Glutamatergic neuron (in vitro differentiated cells): ENCODE measurements at places on chromosomes 12 and 14. TPM values are rescaled to one million over a fixed set of nuclear protein-coding genes. Genes with fewer than 3 reads are reported as not detected.

The TUNAR gene
- total RNA-seq: 16.2 TPM

The P2RX2 gene
- 4.1 TPM for total RNA-seq

The SOX5 gene
- 118 TPM for total RNA-seq

The ALX1 gene
- total RNA-seq: 3.8 TPM

The RPS26 gene
- 29.8 TPM for total RNA-seq

The GLT1D1 gene
- total RNA-seq: 4.4 TPM

The ACVRL1 gene
- 0.39 TPM for total RNA-seq

The OR4E2 gene
- not detected for total RNA-seq

The TCTN1 gene
- total RNA-seq: 21.8 TPM

The TCL1B gene
- total RNA-seq: not detected

DNA sequence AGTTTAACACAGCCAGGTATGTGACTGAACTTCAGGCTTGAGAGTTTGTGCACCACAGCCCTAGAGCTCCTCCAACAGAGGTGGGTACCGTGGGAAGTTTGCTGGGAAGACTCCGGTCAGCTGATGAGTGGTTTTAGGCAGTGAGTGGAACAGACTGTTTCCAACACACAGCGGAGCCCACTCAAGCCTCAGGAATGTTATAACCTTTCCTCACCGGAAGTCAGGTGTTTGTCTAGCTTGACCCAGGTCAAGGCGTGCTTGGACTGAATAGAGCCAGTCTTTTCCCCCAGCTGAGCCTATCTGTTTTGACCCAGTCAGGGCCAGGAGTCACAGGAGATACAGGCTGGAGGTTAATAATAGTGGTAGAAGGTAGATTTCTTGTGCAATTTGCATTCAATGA, 138.4 kb upstream of the PARP11 start:
- H3K4me3 ChIP-seq: no peak overlapping the region
- no peaks in the 10 kb centered on the region for H3K4me1 ChIP-seq
- DNase-seq: no peak
- no peaks in the 10 kb centered on the region for H3K27me3 ChIP-seq
- no peak overlapping the region for H3K27ac ChIP-seq
- H3K36me3 ChIP-seq: no peaks in the 10 kb centered on the region

GRCh38 chr12:7004287-7004803, 13.9 kb downstream of the LPCAT3 start:
- H3K4me1 ChIP-seq: no peaks in the 10 kb centered on the region
- no peak overlapping the region for H3K4me3 ChIP-seq
- H3K27ac ChIP-seq: no peak overlapping the region
- H3K27me3 ChIP-seq: peaks cover 3% of the 10 kb centered on the region
- no peaks in the 10 kb centered on the region for H3K36me3 ChIP-seq

DNA sequence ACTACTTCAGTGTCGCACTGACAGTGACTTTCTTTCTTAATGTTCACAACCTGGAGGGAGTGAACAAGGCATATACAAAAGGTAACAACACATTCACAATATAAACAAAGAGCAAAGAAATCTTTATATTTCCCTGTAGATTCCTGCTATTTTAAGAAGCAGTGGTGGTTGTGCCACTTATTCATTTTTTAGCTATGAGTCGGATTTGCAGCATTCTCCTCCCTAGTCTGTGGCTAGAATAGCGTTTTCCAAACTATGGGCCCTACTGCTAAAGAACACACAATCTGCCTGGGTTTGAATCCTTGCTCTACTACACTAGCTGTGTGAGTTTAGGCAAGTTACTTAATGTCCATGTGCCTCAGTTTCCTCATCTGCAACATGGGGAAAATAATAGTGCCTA, 18.6 kb upstream of the MDM1 start:
- H3K27ac ChIP-seq: peak overlapping the region; percentile 44
- H3K36me3 ChIP-seq: no peaks in the 10 kb centered on the region
- DNase-seq: no peak
- no peak overlapping the region for H3K4me3 ChIP-seq
- H3K27me3 ChIP-seq: no peaks in the 10 kb centered on the region

GRCh38 chr12:40646456-40646855, 45.8 kb upstream of the CNTN1 start:
- DNase-seq: no peak
- no peak overlapping the region for H3K27ac ChIP-seq
- H3K4me3 ChIP-seq: no peak overlapping the region
- H3K36me3 ChIP-seq: peaks cover 5% of the 10 kb centered on the region
- no peaks in the 10 kb centered on the region for H3K27me3 ChIP-seq
- H3K4me1 ChIP-seq: peaks cover 12% of the 10 kb centered on the region

- H3K4me1 ChIP-seq: peaks cover 5% of the 10 kb centered on the region
- H3K4me3 ChIP-seq: no peak overlapping the region
- DNase-seq: no peak
- no peak overlapping the region for H3K27ac ChIP-seq
- no peaks in the 10 kb centered on the region for H3K36me3 ChIP-seq
Observed at GRCh38 chr12:22855456-22855855, 230.5 kb downstream of the ETNK1 start.

DNA sequence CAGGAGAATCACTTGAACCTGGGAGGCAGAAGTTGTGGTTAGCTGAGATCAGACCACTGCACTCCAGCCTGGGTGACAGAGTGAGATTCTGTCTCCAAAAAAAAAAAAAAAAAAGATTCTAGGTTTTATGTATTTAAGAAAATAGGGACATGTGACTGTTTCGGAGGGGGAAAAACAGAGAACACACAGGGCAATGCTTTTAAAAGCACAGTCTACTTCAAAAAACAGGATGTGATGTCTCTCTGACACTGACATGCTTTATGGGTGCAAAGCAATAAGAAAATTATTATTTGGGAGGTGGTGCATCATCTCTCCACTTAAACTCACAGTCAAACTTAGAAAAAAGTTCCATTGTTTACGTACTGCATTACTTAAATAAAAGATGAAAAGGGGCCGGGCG, 28.7 kb downstream of the CLIP1 start:
- no peak for DNase-seq
- H3K4me3 ChIP-seq: no peak overlapping the region
- peaks cover 3% of the 10 kb centered on the region for H3K27me3 ChIP-seq
- no peak overlapping the region for H3K27ac ChIP-seq

- no peak for DNase-seq
- no peaks in the 10 kb centered on the region for H3K27me3 ChIP-seq
- peaks cover 6% of the 10 kb centered on the region for H3K36me3 ChIP-seq
- no peaks in the 10 kb centered on the region for H3K4me1 ChIP-seq
- H3K27ac ChIP-seq: no peak overlapping the region
Observed at GRCh38 chr12:116339062-116339461, 61.6 kb upstream of the MED13L start.

- no peak overlapping the region for H3K27ac ChIP-seq
- no peak overlapping the region for H3K4me3 ChIP-seq
- peaks cover 9% of the 10 kb centered on the region for H3K4me1 ChIP-seq
- no peak for DNase-seq
- peaks cover 12% of the 10 kb centered on the region for H3K27me3 ChIP-seq
Observed at GRCh38 chr12:132276827-132277373, 52.5 kb downstream of the GALNT9 start.

GRCh38 chr12:95942101-95942523, 302 bp downstream of the CCDC38 start:
- no peak for DNase-seq
- no peak overlapping the region for H3K27ac ChIP-seq
- peak overlapping the region; percentile 96 for H3K4me3 ChIP-seq
- H3K4me1 ChIP-seq: no peaks in the 10 kb centered on the region
- no peaks in the 10 kb centered on the region for H3K36me3 ChIP-seq
- H3K27me3 ChIP-seq: no peaks in the 10 kb centered on the region

DNA sequence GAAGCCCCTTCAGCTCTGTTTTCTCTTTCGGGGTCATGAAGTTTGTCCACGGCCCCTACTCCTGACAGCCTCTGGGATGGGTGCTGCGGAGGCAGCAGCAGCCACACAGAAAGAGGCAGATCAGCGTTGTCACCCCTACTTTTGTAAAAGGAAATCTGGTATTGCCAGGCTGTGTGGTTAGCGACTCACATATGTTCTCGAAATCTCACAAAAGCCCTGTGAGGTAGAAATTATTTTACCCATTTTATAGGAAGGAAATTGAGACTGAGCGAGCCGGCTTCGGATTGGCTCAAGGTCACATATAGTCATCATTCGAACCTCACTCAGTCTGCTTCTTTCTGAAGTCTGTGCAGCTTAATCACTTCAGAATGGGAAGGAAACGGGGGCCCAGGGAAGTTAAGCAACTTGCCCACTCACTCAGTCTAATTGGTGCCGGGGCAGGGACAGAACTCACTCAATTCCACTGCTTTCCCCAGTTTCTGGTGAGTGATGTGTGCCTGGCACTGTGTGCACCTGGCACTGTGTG, 1.1 kb upstream of the CKAP4 start:
- no peak for DNase-seq
- peaks cover 27% of the 10 kb centered on the region for H3K4me1 ChIP-seq

DNA sequence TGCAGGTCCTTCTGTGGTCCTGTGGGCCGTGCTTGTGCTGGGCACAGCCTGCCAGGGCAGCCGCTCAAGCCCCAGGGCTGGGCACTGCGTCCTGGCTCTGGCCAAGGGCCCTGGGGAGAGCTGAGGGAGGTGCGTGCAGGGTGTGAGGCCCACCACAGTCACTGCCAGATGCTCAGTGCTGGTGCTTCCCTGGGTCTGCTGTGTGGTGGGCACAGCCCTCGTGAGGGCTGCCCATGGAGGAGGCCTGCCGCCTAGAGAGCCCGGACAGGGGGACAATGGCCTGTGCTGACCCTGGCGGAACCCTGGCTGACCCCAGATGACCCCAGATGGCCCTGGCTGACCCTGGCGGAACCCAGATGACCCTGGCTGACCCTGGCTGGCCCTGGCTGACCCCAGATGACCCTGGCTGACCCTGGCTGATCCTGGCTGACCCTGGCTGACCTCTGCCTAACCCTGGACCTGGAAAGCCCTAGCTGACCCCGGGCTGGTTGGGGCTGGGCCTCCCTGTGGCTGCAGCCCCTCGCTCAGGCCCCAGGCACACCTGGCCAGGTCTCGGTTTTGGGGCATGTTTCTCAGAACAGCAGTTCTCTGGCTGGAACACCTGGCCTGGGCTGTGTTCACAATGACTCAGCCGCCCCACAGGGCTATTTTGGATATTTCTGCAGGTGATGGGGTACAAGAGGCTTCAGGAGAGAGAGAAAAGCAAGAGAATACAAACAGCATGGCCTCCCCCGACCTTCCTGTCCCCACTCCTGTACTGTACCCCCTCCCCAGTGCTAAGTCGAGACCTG, 55.4 kb downstream of the TMEM121 start:
- no peak overlapping the region for H3K27ac ChIP-seq
- H3K36me3 ChIP-seq: peaks cover 40% of the 10 kb centered on the region
- peak; percentile 41 for DNase-seq
- no peaks in the 10 kb centered on the region for H3K4me1 ChIP-seq
- H3K4me3 ChIP-seq: no peak overlapping the region
- peaks cover 29% of the 10 kb centered on the region for H3K27me3 ChIP-seq

- H3K4me1 ChIP-seq: peaks cover 74% of the 10 kb centered on the region
- H3K36me3 ChIP-seq: peaks cover 2% of the 10 kb centered on the region
- no peak for DNase-seq
Observed at GRCh38 chr12:3105690-3106479, 28.7 kb downstream of the TSPAN9 start.

- no peaks in the 10 kb centered on the region for H3K36me3 ChIP-seq
- no peak overlapping the region for H3K4me3 ChIP-seq
- peaks cover 11% of the 10 kb centered on the region for H3K4me1 ChIP-seq
- no peak overlapping the region for H3K27ac ChIP-seq
- peaks cover 9% of the 10 kb centered on the region for H3K27me3 ChIP-seq
Observed at GRCh38 chr12:120397824-120398540, 29.0 kb upstream of the MSI1 start.

DNA sequence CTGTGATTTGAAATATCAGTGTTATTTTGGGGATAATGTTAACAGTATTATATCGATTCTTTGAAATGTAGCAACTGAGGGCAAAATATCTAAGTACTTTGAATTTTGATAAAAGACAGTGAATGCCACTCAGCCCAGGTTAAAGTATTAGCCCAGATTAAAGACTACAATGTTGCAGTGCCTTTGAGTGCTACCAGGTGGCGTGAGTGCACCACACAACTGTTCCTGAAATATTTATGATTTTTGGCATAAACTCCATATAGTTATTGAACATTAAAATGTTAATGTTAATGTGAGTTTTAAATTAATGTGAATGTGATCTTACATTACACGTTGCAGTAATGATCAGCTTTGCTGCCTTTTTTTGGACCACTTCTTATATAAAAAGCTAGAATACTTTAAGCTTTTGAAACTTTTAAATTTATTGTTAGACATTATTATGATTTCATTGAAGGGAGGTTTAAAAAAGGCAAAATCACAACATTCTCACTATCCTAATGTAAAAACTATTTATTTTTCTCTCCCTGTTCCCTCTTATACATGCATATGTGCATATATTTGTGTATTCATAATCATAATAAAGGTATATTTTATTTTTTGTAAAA, 22.5 kb downstream of the MRPS35 start:
- peak; percentile 29 for DNase-seq
- H3K4me1 ChIP-seq: no peaks in the 10 kb centered on the region
- H3K27me3 ChIP-seq: no peaks in the 10 kb centered on the region

GRCh38 chr12:104604070-104604994, 147.6 kb downstream of the CHST11 start:
- no peak overlapping the region for H3K4me3 ChIP-seq
- H3K36me3 ChIP-seq: no peaks in the 10 kb centered on the region
- DNase-seq: no peak
- H3K27me3 ChIP-seq: peaks cover 2% of the 10 kb centered on the region

- no peaks in the 10 kb centered on the region for H3K27me3 ChIP-seq
- H3K27ac ChIP-seq: no peak overlapping the region
- H3K4me3 ChIP-seq: no peak overlapping the region
Observed at GRCh38 chr14:36212577-36212976, 36.1 kb upstream of the PTCSC3 start.

- no peak for DNase-seq
- H3K4me1 ChIP-seq: no peaks in the 10 kb centered on the region
- H3K36me3 ChIP-seq: no peaks in the 10 kb centered on the region
- no peak overlapping the region for H3K4me3 ChIP-seq
- H3K27me3 ChIP-seq: no peaks in the 10 kb centered on the region
Observed at GRCh38 chr12:101001669-101002068, 207.1 kb downstream of the ANO4 start.

- peaks cover 12% of the 10 kb centered on the region for H3K36me3 ChIP-seq
- peaks cover 38% of the 10 kb centered on the region for H3K4me1 ChIP-seq
- H3K27ac ChIP-seq: no peak overlapping the region
- no peak for DNase-seq
- H3K4me3 ChIP-seq: no peak overlapping the region
Observed at GRCh38 chr12:122004633-122005071, 17.0 kb upstream of the BCL7A start.

DNA sequence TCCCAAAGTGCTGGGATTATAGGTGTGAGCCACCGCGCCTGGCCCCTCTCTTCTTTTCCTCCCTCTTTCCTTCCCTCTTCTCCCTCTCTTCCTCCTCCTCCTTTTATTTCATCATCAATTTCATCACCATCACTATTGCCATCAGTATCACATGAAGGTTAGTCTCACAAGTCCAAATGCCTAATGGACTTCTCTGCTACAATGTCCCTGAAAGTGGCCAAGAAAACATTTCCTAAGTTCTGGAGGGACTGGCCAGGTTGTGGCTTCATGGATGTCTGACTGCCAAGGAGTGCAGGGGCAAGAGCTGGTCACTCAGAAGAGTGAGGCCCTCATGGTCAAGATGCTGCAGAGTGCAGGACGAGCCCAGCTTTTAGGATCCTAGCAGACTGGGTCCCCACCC, 97.6 kb downstream of the SYNE3 start:
- H3K27me3 ChIP-seq: peaks cover 4% of the 10 kb centered on the region
- no peak overlapping the region for H3K4me3 ChIP-seq
- peaks cover 11% of the 10 kb centered on the region for H3K36me3 ChIP-seq
- no peak overlapping the region for H3K27ac ChIP-seq
